ENCODE measurements at places on chromosomes 1 and 21.
A peak's percentile ranks its signal among the peaks of the same experiment; 100 is the strongest.

DNA sequence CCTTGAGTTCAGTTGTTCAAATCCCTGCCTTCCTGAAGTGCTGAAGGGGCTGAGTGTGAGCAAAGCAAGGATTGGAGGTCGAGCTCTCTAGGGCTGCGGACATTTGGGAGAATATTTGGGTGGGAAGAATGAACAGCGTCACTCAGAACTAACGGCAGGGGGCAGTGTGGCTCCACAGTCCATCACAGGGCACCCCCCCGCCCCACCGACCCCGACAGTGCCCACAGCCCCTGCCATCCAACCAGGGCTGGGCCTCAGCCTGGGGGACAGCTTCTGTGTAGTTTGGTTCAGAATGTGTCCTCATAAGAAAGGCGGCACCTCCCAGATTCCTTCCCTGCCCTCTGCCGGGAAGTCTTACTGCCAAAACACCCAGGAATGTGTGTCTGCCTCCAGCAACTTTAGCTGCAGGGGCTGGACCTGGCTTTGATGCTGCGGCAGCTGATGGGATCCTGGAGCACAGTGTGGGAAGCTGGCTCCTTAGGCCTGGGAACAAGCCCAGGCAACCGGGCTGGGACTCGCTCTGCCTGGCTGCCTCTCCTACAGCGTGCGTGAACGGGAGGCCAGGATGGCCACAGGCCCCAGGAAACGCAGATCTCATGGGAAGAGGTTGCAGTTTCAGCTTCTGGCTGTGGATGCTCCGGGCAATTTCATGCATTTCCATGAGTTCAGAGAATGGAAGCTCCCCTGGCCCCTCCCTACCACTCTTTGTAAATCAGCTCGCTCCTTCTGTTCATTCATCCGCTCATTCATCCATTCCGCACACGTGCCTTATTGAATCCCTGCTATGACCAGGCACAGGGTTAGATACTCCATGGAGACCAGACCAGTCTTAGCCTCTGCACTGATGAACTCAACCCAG, 104.9 kb upstream of the TMPRSS2 start:
- peak; percentile 61 for DNase-seq

GRCh38 chr1:116182019-116182714, 71.0 kb downstream of the MAB21L3 start:
- DNase-seq = no peak

- no peak for DNase-seq
Observed at GRCh38 chr1:84278905-84279304, 22.6 kb upstream of the SAMD13 start.

GRCh38 chr1:15089258-15089992, 64.1 kb upstream of the TMEM51 start:
- no peak for DNase-seq

DNA sequence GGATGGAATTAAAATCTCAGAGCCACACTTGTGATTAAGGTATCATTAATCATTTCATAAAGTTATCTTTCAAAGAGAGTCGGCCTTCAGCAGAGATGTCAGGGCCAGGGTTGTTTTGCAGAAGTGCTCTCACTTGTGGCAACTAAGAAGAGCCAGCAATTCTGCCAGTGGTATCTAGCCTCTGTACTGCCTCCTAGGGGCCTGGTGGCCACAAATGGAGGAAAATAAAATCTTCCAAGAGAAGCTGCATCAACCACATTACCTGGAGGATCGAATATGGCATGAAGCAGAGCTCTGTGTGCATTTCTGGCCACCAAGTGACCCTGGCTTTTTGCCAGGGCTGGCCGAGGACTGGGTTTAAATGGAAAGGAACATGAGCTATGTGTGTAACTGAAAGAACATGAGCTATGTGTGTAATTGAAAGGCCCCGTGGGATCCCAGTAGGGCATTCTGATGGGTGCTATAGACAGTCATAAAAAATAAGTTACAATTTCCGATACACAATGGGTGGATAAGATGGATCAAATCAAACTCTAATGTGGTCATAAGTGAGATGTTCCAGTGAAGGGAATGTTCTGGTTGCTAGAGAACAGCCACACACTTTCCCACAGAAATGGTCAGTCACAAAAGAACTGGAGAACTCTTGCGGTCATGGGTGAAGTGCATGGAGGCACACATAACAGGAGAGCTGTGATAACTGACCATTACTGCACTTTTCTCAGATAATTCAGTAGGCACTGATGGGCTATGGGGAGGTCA, 335.8 kb downstream of the CAMTA1 start:
- peak; percentile 10 for DNase-seq

GRCh38 chr1:173243300-173243699, 36.2 kb upstream of the TNFSF4 start:
- DNase-seq = no peak

GRCh38 chr1:80441664-80442063, 1359.1 kb upstream of the ADGRL2 start:
- no peak for DNase-seq

GRCh38 chr1:111084999-111085398, 54.9 kb downstream of the DRAM2 start:
- no peak for DNase-seq

DNA sequence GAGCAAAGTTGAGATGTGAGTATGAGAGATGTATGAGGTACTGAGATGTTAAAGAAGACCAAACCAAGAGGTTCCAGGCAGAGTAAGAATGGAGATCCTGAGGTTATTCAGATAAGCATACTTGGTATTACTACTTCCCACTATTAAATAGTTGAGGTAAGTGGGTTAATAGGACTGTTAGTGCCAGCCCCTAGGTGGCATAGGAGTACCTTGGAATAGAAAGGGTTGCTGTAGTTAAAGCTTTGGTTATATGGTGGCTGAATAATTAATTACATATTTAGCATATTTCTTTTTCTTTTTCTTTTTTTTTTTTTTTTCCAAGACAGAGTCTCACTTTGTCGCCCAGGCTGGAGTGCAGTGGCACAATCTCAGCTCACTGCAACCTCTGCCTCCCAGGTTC, 397.9 kb upstream of the TMPRSS15 start:
- no peak for DNase-seq

- no peak for DNase-seq
Observed at GRCh38 chr1:234067581-234068337, 163.3 kb downstream of the SLC35F3 start.

DNA sequence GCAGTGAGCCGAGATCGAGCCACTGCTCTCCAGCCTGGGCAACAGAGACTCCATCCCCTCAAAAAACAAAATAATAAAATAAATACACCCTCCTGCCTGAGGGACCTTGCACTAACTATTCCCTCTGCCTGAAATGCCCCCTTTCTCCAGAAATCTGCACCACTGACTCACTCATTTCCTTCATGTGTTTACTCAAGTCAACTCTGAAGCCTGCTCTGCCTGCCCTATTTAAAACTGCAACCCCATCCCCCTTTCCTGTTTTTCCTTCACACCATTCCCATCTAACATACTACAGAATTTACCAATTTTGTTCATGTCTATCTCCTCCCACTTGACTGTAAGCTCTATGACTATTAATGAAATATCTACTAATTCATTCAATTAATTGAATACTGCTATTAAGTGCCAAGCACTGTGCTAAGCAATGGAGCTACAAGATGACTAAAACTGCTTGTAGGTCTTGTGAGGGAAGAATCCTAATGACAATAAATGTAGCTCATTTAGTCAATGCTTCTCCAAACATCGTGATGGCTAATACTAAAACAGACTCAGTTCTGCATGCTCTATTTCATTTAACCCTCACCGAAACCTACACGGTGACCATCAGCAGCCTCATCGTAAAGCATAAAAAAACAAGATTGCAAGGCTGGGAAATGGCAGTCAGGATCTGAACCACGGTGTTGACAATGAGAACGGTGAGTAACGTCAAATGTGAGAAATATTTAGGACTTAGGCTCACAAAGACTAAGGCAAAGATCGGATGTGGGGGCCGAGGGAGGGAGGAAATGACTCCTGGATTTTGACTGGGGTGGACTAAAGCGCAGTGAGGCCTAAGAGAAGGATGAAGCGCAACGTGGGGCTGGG, 749 bp upstream of the TMEM39B start:
- no peak for DNase-seq

GRCh38 chr21:35853321-35854239, 206.7 kb downstream of the SETD4 start:
- no peak for DNase-seq

DNA sequence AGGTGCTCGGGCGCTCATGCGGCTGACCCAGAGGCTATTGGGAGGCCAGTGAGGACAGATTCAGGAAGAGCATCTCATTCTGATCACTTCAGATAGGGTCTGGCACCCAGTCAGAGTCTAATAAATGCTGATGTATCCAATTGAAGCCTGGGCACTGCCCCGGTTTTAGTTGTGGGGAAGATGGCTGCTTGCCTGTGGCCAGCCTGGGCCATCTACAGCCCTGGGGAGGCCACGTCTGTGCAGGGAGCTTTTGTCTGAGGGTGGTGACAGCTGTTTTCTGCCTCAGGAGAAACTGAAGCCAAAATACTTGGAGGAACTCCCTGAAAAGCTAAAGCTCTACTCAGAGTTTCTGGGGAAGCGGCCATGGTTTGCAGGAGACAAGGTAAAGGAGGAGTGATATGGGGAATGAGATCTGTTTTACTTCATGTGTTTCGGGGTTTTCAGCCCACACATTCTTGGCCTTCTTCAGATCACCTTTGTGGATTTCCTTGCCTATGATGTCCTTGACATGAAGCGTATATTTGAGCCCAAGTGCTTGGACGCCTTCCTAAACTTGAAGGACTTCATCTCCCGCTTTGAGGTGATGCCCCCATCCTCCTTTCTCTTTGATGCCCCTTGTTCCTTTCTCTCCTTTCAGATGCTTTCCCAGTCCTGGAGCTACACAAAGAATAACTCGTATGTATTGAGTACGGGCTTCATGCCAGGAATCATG, 2.8 kb downstream of the GSTM5 start:
- no peak for DNase-seq

DNA sequence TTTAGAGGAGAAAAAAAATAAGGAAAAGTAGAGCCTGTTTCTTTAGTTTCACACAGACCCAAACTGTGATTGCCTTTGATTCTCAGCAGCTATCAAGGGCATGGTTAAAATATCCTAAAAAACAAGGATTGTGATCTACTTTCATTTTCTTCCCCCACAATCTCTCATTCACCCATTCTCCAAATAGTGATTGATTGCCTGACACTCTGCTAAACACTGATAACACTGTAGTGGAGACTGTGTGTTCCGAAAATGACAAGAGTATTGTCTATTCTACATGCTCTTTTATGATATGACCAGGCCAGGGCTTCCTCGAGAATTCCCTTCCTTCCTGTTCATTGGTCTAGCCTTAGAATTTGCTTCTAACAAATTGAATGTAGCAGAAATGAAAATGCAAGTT, 40.2 kb downstream of the PRMT6 start:
- no peak for DNase-seq

GRCh38 chr1:85361606-85362296, 85.3 kb upstream of the BCL10 start:
- DNase-seq = no peak

DNA sequence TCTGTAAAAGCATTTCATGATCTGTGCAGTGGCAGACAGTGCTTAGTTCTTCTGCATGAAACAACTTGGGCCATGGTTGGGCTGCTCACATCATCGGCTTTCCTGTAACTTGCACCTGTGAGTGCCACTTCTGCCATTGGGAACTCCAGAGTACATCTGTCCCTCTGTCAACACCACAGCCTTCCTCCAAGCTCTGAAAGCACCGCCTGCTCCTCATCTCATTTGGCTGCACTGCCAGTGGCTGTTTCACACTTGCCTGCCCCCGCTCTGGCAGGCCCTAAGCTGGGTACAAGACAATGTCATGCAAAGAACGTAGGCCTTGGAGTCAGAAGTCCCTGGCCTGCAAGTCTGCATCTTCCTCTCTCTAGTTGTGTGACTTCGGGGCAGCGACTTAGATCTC, 46.4 kb downstream of the DDX20 start:
- no peak for DNase-seq

DNA sequence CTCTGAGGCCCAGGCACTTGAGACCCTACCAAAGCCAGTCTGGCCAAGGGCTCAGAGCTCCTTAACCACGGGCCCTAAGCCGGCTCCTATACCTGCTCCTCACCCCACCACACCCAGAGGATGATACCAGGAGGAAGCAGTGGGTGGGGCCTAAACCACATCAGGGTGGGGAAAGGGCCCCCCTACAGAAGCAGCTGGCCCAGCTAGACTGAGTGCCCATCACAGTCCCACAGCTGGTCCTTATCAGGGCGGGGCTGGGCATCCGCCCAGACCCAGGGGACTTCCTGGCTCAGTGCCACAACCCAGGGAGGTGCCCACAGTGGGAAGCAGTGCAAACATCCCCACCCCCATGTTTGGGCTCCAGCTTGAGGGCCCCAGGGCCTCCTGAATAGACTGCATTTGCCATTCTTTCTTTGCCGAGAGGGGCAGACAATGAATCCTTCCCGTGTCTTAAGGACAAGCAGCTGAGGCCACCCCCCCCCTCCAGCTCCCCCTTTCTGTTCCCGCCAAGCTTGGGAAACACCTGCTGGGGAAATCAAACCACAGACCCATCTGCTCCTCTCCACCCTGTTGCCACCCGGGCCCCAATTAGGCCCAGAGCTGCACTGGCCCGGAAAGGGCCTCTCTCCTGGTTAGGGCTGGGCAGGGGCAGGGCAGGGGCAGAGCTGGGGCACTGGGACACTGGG, 6.2 kb downstream of the E2F2 start:
- DNase-seq = peak; percentile 84

- no peak for DNase-seq
Observed at GRCh38 chr21:44834951-44835646, 17.2 kb upstream of the SUMO3 start.

GRCh38 chr1:4627353-4627752, 27.1 kb upstream of the AJAP1 start:
- DNase-seq = no peak

- DNase-seq = no peak
Observed at GRCh38 chr1:7810395-7810794, 26.3 kb downstream of the PER3 start.

DNA sequence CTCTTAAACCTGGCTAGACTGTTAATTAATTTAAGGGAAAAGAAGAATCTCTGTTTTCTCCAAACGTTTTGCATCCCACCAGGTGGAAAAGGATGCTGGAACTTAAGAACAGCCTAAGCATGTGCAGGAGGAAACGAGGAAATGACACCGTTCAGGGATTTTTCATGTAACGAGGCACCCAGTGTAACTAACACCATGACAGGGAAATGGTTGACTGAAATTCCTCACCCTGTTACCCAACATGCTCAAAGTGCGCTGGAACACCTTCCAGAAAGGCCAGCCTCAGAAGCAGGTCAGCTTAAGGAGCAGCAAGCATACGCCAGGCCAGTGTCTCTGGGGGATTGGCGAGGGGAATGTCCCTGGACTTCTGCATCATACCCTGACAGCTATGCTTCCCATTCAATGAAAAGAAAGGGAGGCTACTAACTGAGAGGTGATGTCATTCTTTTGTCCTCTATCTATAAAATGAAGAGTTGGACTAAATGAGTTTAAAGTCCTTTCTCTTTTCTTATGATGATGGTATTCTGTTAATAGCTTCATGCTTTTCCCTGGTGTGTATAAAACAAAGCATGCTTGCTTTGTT, 21.6 kb downstream of the TNN start:
- DNase-seq = no peak

DNA sequence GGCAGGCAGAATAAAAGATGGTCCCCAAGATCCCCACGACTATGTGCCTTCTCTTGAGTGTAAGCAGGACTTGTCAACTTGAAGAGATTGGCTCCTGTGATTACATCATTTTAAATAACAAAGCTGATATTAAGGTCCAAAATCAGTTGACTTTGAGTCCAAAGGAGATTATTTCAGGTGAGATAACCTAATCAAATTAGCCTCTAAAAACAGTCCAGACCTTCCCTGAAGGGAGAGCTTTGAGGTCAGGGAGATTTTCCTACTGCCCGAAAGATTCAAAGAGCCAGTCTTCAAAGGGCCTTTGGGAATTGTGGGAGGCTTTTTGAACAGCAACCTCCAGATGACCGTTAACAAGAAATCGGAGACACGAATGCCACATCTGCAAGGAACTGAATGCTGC, 51.5 kb upstream of the NCAM2 start:
- no peak for DNase-seq

Data from DMS79 (cell line).